ENCODE measurements at places on chromosomes 7 and 10.

DNA sequence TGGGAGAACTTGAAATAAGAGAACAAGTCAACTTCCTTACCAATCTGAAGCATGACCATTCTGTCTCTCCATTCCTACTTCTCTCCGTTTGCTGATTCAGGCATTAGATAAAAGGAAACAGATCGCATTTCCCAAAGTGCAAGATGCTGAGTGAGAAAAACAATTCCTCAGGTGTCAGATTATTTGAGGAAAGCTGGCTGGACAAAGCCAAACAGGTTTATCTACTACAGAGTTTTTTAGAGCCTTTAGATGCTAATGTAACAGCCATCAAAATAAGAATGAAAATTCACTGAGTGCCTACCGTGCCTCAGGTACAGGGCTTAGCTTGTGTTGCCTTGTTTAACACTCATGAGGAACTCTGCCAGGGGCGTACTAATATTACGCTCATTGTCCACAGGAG is 135.9 kb upstream of the MBL2 start:
- no peak for DNase-seq

DNA sequence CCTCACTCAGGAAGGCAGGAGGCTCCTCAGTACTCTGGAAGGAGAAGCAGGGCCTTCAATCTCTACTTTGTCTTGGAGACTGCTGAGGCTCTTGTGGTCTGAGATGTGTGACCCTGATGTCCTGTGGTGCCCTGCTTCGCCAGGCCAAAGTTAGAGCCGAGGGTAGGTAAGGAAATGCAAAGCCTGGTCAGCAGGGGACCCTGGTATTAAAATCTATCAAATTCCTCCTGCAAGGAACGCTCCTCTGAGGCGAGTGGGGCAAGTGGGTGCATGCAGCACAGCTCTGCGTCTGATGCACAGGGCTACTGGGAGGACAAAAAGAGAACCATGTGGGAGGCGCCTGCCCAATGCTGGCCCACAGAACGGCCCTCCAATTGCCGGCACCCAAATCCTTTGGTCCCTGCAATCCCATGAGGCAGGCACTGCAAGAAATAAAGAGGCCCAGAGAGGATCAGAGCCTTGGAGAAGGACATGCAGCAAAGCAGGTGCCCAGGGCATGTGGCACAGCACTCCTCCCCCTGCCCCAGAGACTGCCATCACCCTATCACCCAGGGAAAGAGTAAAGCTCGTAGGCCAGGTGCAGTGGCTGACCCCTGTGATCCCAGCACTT is 23.1 kb upstream of the ZMIZ1 start:
- DNase-seq: no peak

DNA sequence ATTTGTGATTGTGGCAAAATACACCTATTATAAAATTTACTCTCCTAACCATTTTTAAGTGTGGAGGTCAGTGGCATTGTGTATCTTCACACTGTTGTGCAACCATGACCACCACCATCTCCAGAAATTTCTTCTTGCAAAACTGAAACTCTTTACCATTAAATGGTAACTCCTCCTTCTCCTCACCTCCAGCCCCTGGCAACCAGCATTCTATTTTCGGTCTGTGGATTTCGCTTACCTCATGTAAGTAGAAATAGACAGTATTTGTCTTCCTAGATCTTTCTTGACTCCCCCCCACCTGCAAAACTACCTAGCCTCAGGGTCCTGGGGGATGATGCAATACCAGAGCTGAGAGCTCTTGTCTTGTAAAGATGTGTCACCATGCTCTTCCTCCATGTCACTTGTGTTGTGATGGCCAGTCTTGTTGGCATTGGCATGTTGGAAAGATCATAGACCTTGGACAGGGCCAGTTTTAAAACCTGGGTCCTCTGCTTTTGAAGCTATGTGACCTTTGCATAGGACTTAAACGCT is 71.1 kb upstream of the EMX2 start:
- DNase-seq: no peak

DNA sequence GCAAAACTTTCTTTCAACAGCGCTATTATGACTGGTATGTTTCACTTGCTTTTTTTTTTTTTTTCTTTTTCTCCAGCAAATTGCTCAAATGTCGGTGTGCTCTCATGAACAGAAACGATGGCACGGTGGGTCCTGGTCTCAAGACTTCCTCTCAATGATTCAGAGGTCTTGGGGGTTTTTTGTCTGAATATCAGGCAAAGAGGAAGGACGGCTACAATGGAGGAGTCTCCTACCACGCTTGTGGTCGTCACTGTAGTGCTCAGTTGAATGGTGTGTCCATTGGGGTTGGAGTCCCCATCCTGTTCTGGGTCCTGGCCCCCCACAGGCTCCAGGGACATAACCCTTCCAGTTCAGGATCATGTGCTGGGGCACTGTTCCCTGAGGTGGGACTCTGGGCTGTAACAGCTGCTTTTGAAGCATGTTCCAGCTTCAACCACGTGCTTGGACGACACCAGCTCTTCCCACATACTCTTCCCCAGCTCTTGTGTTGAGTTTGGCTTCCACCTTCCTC is 266.7 kb upstream of the KLF6 start:
- DNase-seq: no peak

DNA sequence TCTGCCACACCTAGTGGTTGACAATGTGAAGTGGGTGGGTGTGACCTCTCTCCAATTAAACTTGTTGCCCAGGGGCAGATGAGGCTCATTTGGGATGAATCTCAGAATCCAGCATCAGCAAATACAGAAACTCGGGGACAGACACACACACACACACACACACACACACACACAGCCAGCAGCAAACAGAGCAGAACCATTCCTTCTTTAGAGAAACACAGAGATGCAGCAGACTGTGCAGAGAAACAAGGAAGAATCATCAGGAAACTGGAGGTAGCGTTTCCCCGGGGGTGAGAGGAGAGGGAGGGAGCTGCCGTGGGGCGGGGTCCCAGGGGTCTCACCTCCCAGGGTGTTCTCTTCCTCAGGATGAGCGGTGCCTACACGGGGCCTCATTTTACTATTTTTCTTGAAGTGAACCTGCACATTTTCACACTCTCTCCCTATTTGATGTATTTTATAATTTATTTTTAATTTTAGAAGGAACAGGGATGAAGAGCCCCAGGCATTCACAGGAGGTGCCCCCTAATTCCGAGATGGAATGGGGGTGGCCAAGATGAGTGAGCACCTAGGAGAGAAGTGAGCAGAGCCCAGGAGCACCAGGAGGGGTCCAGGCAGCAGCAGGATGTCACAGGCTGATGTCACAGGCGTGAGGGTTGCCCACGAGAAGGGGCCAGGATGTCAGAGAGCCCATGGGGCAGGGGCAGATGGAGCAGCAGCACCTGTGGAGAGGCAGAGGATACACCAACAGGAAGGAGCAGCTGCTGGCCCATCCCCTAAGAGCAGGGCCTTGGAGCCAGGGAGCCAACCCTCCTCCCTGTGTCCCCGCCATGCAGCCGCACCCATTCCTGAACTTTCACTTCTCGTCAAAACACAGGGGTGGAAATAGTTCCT is 85.3 kb upstream of the PPP2R2D start:
- DNase-seq: no peak

DNA sequence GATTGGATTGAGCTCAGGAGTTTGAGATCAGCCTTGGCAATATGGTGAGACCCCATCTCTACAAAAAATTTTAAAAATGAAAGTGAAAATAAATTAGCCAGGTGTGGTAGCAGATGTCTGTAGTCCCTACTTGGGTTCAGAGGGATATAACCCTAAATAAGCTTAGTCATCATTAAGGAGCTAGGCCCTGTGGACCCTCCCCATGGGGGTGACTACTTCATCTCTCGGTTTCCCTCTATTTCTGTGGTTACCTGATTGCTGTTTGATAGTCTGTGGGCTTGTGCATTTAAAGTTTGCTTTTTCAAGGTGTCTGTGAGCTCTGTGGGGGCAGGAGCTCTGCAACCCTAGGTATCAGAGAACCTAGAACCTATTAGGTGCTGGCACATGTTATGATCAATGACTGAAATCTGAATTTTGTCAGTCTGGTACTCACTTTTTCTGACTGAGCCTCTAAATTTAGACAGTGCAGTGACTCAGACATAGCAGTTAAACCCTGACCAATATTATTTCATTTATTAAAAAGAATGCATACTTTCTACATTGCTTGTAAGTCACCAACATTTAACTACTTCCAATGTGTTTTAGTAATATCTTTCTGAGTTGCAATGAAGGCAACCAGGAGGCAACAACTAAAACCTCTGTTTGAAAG is 8.1 kb upstream of the CUZD1 start:
- DNase-seq: no peak

DNA sequence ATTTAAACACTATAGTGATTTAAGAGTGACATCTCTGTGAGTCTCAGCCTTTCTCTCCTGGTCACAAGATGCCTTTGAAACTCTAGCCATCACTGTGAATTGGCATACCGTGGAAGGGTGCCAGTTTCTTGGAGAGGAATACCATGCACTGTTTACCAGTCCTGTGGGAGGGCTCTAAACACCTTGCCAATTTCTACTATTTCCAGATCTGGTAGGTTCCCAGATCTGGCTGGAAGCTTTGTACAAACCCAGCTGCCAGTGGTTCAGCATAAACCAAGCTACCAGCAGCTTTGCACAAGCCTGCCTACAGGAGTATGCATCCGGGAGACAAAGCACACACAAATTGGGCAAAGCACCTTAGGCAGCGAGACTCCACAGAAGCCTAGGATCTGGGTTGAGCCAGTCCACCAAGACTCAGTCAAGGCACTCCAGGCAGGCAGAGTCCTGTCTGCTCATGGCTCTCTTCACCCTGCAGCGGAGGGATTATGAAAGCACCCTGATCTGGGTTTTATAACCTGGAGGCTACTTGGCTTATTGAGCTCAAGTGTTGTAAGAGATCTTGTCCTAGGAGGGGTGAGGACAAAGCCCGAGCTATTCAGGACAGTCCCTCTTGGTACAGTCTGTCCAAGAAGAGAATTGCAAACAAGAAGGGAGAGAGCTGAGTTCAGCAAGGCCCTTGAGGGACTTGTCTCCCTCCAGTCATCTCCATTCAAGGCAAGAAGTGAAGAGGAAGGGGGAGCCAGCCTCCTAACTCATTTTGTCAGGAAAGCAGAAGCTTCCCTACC is 23.6 kb downstream of the MCM10 start:
- no peak for DNase-seq
